ENCODE measurements at places on chromosomes 11 and 22. TPM values are rescaled to one million over a fixed set of nuclear protein-coding genes. Genes with fewer than 3 reads are reported as not detected.

DERL3 gene
- 15.1 TPM for total RNA-seq

OR5A1 gene
- total RNA-seq = not detected

ISX gene
- total RNA-seq = not detected

NOX4 gene
- total RNA-seq = 2.3 TPM

ZBTB16 gene
- total RNA-seq = 165 TPM

RBFOX2 gene
- total RNA-seq = 195 TPM

GRCh38 chr11:78731027-78731426 is 156.4 kb upstream of the NARS2 start:
- no peak overlapping the region for H3K27ac ChIP-seq
- peaks cover 7% of the 10 kb centered on the region for H3K4me1 ChIP-seq
- no peak overlapping the region for H3K4me3 ChIP-seq
- DNase-seq = no peak

- DNase-seq = peak; percentile 86
- H3K36me3 ChIP-seq = no peaks in the 10 kb centered on the region
- peaks cover 2% of the 10 kb centered on the region for H3K4me1 ChIP-seq
Measured at GRCh38 chr22:25564320-25564978, at the start of gene GRK3. Gene GRK3 (plus strand): TSS chr22:25564675. CDS start chr22:25565041, 366 bp downstream.

DNA sequence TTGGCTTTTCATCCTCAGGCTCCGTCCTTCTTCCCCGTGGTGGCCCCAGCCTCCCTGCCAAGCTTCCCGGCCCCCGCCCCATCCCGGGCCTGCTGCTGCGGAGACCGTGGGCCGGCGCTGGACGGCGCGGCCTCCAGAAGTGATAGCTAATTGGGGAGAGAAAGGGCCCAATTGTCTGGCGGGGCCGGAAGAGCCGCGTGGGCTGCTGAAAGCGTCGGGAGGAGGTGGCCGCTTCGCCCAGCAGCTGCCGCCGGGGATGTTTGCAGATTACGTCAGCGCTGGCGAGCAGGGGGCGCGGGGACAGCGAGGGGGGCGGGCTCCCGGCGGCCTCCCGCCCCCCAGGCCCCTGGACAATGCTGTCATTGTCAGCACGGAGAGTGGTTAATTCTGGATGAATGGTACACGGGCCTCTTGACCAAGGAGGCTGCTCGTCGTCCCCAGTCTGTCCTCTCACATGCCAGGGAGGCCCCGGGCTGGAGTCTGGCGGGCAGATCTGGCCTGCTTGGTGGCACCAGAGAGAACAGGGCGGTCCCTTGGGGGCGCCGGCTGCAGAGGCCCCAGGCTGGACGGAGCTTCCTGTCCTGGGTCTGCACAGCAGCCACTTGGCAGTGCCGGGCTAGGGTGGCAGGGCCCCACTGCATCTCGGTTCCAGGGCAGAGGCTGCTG is 1.6 kb downstream of the SMIM38 start:
- no peaks in the 10 kb centered on the region for H3K36me3 ChIP-seq
- DNase-seq = peak; percentile 92
- no peak overlapping the region for H3K27ac ChIP-seq
- no peaks in the 10 kb centered on the region for H3K27me3 ChIP-seq
- peaks cover 3% of the 10 kb centered on the region for H3K4me1 ChIP-seq
- H3K4me3 ChIP-seq = no peak overlapping the region

GRCh38 chr22:26941896-26942636 is 284.7 kb downstream of the MIAT start:
- H3K4me1 ChIP-seq = no peaks in the 10 kb centered on the region
- H3K27ac ChIP-seq = no peak overlapping the region
- no peak overlapping the region for H3K4me3 ChIP-seq
- H3K36me3 ChIP-seq = no peaks in the 10 kb centered on the region
- no peak for DNase-seq

DNA sequence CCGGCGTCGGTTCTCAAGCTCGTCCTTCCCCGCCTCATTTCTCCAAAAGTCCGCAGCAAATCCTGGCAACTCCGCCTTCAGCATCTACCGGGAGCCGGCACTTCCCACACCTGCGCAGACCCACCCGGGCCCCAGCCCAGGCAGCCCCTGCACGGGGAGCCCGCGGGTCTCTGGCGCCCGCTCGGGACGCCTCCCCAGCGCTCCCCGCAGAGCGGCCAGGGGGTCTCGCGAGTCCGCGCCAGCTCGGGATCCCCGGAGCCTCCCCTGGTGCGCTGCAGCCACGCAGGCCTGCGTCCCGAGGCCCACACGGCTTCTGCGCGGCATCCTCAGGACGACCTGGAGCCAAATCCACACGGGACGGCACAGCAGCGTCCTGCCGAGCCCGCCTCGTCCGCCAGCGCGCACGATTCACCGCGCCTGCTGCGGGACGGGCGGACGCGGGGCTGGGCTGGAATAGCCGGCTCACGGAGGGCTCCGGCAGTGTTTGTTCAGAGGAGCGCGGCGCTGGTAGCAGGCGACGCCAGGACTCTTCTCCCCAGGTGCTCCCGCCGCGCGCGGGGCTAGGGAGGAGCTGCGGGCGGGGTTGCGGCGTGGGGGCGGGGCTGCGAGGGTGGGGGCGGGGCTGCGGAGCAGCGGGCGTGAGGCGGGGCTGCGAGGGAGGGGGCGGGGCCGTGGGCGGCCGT is 816 bp upstream of the PHRF1 start:
- H3K4me1 ChIP-seq = peaks cover 4% of the 10 kb centered on the region
- H3K36me3 ChIP-seq = no peaks in the 10 kb centered on the region
- DNase-seq = no peak
- no peak overlapping the region for H3K27ac ChIP-seq
- no peaks in the 10 kb centered on the region for H3K27me3 ChIP-seq

GRCh38 chr22:22167791-22168189 is 76.8 kb upstream of the VPREB1 start:
- H3K27ac ChIP-seq = no peak overlapping the region
- DNase-seq = no peak
- no peaks in the 10 kb centered on the region for H3K4me1 ChIP-seq
- H3K27me3 ChIP-seq = no peaks in the 10 kb centered on the region
- no peaks in the 10 kb centered on the region for H3K36me3 ChIP-seq

DNA sequence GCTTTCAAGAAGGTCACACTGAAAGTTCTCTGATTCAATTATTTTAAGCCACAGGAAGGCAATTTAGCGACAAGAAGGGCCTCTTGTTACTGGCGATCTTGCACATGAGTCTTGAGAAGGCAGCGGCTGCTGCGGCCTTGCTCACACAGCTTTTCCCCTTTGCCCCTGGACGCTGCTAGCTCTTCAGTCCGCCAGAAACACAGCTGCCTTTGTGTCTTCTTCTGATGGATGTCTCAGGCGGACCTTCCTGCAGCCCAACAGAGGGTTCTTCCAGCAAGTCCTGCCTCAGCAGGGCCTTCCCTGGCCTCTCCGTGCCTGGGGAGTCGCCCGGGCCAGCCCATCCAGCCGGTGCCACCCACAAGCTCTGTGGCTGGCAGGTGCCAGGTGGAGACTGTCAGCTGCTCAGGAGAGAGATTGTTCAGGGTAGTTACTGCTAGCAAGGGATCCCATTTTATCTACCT is 59.4 kb downstream of the PKNOX2 start:
- H3K27me3 ChIP-seq = no peaks in the 10 kb centered on the region
- H3K27ac ChIP-seq = no peak overlapping the region
- no peak for DNase-seq
- no peaks in the 10 kb centered on the region for H3K36me3 ChIP-seq
- peaks cover 24% of the 10 kb centered on the region for H3K4me1 ChIP-seq

- H3K27me3 ChIP-seq = no peaks in the 10 kb centered on the region
- H3K27ac ChIP-seq = no peak overlapping the region
- H3K36me3 ChIP-seq = no peaks in the 10 kb centered on the region
- no peak overlapping the region for H3K4me3 ChIP-seq
Measured at GRCh38 chr11:126466236-126467045, 111.0 kb downstream of the ST3GAL4 start.

GRCh38 chr11:110679323-110679975 is 32.8 kb downstream of the ARHGAP20 start:
- H3K27me3 ChIP-seq = no peaks in the 10 kb centered on the region
- no peak overlapping the region for H3K4me3 ChIP-seq
- DNase-seq = no peak
- H3K4me1 ChIP-seq = no peaks in the 10 kb centered on the region
- H3K36me3 ChIP-seq = no peaks in the 10 kb centered on the region

GRCh38 chr11:47797633-47798032 is 30.5 kb upstream of the FNBP4 start:
- DNase-seq = no peak
- no peaks in the 10 kb centered on the region for H3K4me1 ChIP-seq
- no peak overlapping the region for H3K27ac ChIP-seq
- no peak overlapping the region for H3K4me3 ChIP-seq
